Stromal cell of bone marrow (primary cell): ENCODE measurements at places on chromosomes 12 and 14.

GRCh38 chr12:120798696-120799095 lies 73.1 kb downstream of the ACADS start:
- no peak for DNase-seq

DNA sequence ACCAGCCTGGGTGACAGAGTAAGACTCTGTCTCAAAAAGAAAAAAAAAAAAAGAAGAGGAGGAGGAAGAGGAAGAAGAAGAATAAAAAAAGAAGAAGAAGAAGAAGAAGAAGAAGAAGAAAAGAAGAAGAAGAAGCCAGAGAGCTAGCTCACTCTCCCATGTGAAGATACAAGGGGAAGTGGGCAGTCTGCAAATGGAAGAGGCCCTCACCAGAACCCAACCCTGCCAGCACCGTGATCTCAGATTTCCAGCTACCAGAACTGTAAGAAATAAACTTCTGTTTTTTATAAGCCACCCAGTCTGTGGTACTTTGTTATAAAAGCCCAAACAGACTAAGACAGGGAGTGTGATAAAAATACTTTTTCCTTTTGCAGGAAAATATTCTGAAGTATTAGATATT lies 130.7 kb downstream of the ETNK1 start:
- DNase-seq = no peak

GRCh38 chr12:113301811-113302210 lies 33.1 kb downstream of the SLC8B1 start:
- no peak for DNase-seq

GRCh38 chr14:61645247-61645646 lies 50.1 kb upstream of the HIF1A start:
- DNase-seq = no peak

GRCh38 chr14:74297986-74298385 lies 4.7 kb downstream of the ABCD4 start:
- no peak for DNase-seq

GRCh38 chr12:54352891-54353874 lies 11.1 kb downstream of the GPR84 start:
- no peak for DNase-seq

DNA sequence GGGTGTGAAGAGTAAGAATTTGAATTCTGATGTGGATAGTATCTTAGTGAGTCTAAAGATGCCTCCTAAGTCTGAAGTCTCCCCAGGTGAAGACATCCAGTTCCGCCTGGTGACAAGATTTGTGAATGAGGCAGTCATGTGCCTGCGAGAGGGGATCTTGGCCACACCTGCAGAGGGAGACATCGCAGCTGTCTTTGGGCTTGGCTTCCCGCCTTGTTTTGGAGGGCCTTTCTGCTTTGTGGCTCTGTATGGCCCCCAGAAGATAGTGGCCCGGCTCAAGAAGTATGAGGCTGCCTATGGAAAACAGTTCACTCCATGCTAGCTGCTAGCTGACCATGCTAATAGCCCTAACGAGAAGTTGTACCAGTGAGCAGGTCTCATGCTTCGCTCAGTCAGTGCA lies 24.6 kb upstream of the AICDA start:
- no peak for DNase-seq

DNA sequence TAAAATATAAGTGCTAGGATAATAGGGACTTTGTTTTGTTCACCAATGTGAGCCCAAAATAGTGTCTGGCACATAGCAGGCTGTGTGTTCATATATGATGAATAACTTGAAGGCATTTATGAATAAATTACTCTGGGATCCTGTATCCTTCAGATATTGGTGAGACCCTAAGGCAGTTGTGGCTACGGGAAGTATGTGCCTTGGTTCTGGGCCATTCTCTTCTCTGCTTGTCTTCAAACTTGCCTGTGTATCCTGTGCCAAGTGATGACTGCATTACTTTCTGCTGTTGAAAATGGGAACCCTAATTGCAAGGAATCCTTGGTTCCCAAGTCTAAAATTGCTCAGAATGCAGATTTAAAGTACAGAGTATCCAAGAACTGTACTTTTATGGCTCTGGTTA lies 67.6 kb upstream of the KTN1 start:
- DNase-seq = peak; percentile 49

GRCh38 chr14:104093366-104094055 lies 8.0 kb downstream of the ASPG start:
- no peak for DNase-seq

DNA sequence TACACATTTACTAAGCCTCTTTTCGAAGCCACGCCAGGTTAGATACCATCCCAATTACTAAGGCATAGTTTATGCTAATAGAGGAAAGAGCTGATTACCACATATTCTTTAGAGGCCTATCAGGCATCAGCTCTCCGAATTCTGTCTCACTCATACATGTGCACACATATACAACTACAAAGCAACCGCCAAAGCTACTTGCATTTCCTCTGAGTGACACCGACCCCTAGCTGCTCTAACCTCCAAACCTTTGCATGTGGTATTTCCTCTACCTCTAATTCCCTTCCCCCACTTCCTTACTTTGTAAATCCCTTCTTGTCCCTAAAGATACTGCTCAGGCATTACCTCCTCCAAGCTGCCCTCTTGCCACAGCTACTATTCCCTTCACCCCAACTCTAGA lies 107.2 kb downstream of the DUSP6 start:
- no peak for DNase-seq
